ENCODE measurements at places on chromosomes 2 and 18.

- no peak for DNase-seq
Observed at GRCh38 chr2:113162173-113162572, 11.6 kb upstream of the PSD4 start.

GRCh38 chr2:191148281-191148680 lies 2.5 kb downstream of the STAT4 start:
- no peak for DNase-seq

DNA sequence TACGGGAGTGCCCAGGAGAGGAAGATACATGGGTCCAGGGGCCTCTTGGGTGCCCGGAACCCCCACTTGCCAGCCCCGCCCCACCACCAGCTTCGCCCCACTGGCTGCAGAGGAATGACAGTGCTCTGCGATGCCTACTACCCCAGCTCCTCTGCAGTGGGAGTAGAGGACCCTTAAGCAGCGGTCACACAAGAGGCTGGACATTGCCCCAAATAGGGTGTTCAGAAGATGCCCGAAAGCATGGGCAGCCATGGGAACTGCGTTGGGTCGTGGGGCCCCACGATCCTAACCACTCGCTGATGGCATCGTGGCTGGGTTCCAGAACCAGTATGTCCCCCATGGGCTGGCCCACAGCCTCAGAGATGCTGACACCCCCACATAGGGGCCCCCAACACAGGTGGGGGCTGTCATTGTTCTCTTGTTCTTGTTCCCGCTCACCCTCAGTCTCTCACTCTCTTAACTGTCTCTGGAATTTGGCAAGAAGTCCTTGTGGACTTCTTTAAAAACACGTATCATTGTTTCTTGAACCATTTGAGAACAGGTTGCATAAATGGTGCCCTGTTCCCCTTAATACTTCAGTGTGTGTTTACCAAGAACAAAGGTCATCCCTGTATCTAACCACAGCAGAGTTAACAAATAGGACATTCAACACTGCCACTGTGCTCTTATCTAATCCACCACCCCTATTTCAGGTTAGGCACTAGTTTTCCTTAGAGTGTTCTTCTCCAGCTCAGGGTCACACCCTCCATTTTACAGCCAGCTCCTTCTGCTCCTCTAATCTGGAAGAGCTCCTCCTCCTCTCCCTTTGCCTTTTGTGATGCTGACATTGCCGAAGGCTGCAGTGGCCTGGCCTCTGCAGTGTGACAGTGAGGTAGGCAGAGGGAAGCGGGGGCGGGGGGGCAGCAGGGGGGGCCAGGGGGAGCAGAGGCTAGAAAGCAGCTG lies 76.3 kb downstream of the STPG4 start:
- no peak for DNase-seq

GRCh38 chr2:149451417-149452165 lies 121.2 kb downstream of the LYPD6 start:
- no peak for DNase-seq

DNA sequence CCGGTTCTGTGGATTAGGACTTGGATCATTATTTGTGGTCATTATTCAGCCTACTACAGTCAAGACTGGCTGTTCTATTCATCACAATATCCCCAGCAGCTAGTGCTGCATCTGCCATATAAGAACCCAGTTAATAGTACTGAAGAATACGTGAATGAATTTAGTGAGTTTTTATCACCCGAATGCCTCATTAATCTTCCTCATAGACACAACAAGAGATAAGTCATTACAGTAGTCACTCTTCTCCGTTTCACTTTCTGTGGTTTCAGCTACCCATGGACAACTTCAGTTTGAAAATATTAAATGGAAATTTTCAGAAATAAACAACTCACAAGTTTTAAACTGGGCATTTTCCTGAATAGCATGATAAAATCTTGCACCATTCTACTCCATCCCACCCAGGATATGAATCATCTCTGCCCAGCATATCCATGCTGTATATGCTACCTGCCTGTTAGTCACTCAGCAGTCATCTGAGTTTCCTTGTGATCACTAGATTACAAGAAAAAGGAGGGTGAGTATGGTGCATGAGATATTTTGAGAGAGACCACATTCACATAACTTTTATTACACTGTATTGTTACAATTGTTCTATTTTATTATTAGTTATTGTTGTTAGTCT lies 363.7 kb upstream of the CHAC2 start:
- no peak for DNase-seq

- DNase-seq: no peak
Observed at GRCh38 chr18:59301929-59302328, 16.5 kb downstream of the CPLX4 start.

DNA sequence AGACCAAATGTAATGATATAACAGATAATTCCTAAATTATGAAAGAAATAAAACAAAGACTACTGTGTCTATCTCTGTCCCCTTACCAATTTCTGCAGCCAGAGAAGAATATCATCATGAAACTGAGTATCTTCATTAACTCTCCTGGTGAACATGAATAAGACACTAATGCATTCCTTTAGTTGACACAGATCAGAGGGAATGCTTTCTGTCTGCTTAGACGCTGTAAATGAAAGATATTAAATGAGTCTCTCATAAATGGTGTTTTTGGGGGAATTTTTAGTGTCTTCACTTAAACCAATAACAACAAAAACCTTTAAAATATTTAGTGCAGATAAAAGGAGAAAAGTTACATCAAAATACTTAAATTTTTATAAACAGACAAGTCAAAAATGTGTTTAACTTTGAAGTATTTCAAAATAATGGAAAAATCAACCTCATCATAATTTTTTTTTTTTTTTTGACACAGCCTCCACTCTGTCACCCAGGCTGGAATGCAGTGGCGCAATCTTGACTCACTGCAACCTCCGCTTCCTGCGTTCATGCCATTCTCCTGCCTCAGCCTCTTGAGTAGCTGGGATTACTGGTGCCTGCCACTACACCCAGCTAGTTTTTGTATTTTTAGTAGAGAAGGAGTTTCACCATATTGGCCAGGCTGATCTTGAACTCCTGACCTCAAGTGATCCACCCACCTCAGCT lies 16.0 kb downstream of the EPG5 start:
- no peak for DNase-seq

- no peak for DNase-seq
Observed at GRCh38 chr2:47494267-47495130, 91.5 kb downstream of the MSH2 start.

DNA sequence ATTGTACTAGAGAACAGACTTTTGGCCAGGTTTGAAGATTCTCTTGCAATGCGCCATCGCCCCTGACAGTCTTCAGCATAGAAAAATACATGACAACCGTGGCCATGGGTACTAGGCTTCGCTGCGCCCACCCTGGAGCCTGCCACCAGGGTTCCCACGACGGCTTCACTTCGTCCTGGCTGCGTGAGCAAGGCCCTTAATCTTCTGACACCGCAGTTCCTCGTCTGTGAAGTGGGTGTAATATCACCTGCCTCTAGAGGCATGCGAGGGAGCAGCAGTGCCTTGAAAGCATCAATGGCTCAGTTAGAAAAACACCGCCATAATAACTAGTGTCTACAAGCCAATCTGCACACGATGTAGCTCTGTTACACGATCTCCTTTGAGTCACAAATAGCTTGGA lies 175.2 kb upstream of the HS6ST1 start:
- no peak for DNase-seq

GRCh38 chr2:155190342-155190741 lies 491.8 kb downstream of the KCNJ3 start:
- no peak for DNase-seq

GRCh38 chr2:46559261-46559660 lies 79.9 kb downstream of the TMEM247 start:
- no peak for DNase-seq

DNA sequence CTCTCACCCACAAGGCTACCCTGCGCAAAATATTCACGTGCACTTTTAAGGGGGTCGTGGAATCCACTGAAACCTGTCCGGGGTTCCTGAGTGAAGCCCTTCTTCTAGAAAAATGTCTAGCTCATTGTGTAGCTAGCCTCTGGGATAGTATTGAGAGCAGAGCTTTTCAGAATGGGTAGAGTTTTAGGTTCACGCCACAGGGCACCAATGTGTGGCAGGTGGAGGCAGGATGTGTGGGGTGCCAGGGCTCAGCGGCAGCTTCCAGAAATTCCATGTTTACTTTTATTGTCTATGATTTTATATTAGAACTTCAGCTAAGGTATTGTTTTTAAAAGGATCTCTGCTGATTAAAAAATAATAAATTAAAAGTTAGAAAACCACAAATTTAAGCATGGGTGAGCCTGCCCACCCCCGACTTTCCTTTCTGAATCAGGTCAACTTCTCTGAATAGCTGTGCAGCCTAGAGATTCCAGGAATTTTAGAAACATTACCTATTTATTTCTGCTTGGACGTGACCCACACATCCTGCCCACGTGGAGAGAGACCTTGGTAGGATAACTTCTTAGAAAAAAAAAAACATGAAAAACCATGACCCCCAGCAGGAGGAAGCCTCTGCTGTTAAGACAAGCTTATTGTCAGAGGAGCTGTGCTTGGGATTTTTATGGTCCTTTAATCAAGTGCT lies 163.7 kb downstream of the CTIF start:
- no peak for DNase-seq

DNA sequence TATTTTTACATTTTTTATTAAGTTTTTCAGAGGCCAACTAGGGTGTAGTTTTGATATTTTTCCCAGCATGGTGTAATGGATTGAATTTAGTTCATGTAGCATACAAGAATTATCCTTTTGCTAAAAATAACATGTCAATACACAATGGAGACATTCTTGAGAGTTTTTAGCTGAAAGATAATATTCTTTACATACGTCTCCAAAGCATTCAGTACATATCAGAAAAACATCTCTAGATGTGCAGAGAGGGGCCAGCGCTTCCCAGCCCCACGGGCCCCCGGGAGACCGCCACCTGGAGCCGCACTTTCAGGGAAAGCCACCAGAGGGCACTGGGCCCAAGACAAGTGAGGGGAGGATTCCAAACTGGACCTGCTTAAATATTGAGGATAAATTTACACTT lies 499.4 kb downstream of the GALR1 start:
- DNase-seq: no peak
